ENCODE measurements at places on chromosomes 11 and 22.

DNA sequence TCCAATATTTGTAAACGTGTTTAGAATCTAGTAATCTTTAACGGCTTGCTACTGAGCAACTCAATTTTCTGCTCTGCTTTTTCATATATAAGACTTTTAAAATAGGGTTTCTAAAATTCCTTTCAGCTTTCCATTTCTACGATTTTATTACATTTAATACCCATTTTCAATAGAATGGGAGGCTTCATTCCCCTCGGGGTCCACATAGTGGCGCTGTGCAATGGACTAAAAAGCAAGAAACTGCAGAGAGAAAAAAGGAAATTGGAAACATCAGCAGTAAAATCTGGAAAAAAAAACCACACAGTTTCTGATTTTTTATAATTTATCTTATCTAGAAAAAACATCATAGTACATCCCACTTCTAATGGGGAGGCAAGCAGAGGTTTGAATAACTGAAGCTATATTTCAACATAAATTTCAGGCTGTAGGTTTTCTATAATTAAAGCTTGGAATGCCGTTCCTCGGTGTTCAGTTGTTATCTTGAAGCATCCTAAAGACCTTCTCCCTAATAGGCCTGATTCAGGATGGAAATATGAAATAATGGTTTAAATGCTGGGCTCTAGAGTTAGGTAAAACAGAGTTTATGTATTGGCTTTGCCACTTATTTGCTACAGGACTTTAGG lies 18.7 kb upstream of the JHY start:
- no peak for DNase-seq

- DNase-seq = no peak
Measured at GRCh38 chr11:75802021-75802912, 12.7 kb upstream of the UVRAG start.

- no peak for DNase-seq
Measured at GRCh38 chr11:704228-704674, 1.8 kb upstream of the EPS8L2 start.

GRCh38 chr22:41446057-41446501 lies 522 bp downstream of the TOB2 start:
- no peak for DNase-seq

- DNase-seq = no peak
Measured at GRCh38 chr22:44661070-44661469, 40.9 kb upstream of the PRR5 start.

GRCh38 chr11:4459500-4459899 lies 10.4 kb downstream of the OR52K2 start:
- no peak for DNase-seq

- DNase-seq = no peak
Measured at GRCh38 chr22:19037282-19038163, 84.7 kb downstream of the DGCR2 start.

DNA sequence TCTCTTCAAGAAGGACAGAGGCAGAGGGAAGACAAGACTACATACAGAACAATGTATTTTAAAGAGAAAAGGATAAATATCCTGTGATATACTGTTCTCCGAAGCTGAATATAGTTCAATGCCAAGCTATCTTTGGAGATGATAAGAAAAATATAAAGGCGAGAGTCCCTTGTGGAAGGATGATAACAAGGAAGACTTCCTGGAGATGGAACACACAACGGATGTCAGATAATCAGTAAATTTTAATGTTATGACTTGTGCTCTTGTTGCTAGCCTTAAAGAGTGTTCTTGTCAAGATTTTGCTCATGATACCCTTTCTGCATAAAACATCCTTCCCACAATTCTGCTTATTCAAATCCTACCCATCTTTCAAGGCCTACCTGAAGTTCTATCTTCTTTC lies 6.8 kb upstream of the CTR9 start:
- no peak for DNase-seq

- no peak for DNase-seq
Measured at GRCh38 chr11:135075740-135076139, 663.7 kb upstream of the B3GAT1 start.

DNA sequence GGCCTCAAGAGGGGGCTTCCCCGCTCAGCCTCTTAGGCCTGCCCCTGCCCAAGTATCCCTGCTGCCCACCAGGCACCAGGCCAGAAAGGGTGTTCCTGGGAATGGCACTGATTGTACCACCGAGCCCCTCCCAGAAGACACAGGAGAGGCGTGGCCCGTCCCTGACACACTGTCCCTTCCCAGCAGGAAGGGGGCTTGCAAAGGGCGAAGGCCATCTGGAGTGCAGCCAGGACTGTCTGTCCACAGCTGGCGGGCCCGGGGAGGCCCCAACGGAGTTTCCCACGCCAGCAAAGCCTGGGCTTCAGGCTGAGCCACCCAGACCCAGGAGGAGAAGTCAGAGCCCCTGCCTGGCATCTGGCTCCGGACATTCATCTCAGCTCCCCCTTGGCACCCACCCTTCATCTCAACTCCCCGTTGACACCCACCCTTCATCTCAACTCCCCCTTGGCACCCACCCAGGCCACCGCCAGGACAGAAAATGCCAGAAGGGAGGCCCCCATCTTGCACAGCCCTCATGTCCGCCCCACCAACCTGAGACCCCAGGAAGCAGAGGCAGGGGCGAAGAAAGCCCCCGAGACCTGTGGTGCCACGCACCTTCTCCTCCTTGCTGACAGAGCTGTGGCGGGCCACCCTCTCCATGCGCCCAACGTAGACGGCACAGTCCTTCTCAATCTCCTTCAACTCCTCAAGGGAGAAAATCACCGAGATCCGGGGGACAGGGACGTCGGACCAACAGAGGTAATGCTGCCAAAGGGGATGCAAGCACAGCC lies 19.4 kb downstream of the TUBGCP6 start:
- no peak for DNase-seq

DNA sequence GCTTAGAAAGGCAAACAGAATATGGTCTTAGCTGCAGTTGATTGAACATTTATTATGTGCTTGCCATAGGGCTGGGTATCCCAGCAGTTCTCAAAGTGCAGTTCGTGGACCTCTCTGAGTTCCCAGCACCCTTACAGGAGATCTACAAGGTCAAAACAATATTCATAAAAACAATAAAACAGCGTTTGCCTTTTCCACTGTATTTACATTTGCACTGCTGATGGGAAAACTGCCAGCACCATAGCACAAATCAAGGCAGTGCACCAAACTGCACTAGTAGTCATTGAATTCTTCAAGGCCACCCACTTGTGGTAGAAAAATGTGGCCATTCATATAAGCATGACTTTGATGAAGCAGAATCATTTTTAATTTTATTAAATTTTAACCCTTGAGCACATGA lies 128.1 kb downstream of the CCDC34 start:
- DNase-seq = no peak

DNA sequence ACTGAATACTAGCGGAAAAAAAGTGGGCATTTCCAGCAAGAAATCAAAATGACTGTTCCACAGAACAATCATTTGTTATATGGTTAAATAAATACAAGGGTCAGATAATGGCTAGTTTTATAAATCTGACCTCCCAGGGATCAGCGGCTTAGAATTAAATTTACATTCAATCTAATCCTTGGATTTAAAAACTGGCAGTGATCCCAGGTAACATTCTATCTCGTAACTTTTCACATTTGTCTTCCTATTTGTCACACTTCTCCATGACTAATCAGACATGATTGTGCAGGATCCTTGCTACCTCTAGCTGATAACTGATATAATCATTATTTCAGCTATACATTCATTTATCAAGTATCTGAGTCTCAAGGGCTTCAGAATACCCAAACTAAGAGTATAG lies 2.9 kb upstream of the MMP3 start:
- DNase-seq = no peak

- DNase-seq = no peak
Measured at GRCh38 chr11:132347156-132348090, 977.0 kb downstream of the NTM start.

DNA sequence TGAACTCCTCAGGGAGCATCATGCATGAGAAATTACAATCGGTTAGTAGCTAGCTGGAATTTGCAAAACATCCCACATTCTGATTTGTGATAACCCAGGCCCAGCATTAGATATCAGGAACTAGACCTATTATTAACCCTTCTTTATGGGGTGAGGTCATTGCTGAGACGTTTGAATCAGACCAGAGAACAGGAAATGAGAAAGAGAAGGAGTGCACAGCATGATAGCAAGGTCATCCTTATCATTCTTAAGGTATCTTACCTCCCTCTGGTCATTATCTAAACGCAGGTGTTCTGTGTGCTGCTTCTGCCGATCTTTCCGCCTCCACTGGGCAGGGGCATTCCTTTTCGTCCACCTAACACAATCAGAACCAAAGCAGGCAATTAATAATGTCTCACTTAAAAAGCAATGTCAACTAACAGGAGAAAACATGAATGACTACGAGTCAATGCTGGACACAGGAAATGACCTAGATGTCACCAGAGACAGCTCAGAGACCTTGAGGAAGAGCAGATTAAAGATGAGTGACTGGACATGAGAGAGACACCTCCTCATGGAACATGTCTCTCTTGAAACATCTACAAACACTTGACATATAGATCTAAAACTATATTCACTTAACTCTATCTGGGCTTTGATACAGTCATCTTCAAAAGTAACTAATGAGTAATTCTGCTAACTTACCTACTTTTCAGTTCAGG lies 78.3 kb upstream of the SCUBE2 start:
- DNase-seq = no peak

GRCh38 chr22:45980268-45980570 lies 3.3 kb upstream of the WNT7B start:
- DNase-seq = no peak

DNA sequence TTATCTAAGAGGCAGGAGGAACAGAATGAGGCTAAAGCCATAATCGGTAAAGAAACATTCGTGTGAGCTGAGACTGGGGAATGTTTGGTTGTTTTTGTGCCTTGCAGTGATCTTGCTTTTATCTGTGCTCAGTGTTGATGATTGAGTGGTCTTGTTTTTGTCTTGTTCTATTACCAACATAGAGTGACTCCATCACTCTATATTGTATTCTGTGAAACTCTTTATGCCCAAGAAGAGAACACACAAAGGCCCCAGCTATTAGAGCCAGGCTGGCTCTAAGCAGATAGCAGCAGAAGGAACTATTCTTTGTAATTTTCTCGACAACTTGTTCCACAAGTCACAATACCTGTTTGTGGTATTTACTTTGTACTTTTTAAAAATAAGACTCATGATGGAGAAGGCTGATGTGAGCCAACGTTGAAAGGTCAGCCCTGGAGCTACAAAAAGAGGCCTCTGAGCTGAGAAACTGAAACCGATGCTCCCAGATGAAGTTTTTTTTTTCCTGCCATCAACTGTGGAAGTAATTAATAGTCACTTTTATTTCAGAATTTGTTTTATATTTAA lies 68.4 kb downstream of the LARGE1 start:
- DNase-seq = no peak

DNA sequence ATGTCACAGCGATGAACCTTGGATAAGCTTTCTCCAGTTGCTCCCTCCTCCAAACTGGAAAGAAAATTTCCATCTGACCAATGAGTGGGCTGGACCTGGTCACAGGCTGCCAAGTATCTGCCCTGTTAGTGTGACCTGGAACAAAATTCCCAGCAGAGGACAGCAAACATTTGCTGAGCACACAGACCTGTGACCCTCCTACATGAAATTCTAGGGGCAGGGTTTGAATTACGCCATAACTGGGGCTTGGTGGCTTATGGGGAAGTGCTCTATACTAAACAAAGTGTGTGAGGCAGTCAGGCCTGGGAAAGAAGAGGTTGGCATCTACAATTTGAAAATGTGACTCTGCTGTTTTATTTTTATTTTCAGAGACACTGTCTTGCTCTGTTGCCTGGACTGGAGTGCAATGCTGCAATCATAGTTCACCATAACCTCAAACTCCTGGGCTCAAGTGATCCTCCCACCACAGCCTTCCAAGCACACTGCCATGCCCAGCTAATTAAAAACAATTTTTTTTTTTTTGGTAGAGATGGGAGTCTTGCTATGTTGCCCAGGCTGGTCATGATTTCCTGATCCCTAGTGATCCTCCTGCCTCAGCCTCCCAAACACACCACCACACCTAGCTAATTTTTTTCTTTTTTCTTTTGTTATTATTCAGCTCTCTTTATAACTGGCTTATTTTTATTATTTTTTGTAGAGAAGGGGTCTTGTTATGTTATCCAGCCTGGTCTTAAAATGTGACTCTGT lies 13.6 kb upstream of the XBP1 start:
- no peak for DNase-seq

- no peak for DNase-seq
Measured at GRCh38 chr22:45534339-45535192, 31.9 kb downstream of the FBLN1 start.

- DNase-seq = no peak
Measured at GRCh38 chr22:41826021-41826420, 6.9 kb upstream of the SREBF2 start.

DNA sequence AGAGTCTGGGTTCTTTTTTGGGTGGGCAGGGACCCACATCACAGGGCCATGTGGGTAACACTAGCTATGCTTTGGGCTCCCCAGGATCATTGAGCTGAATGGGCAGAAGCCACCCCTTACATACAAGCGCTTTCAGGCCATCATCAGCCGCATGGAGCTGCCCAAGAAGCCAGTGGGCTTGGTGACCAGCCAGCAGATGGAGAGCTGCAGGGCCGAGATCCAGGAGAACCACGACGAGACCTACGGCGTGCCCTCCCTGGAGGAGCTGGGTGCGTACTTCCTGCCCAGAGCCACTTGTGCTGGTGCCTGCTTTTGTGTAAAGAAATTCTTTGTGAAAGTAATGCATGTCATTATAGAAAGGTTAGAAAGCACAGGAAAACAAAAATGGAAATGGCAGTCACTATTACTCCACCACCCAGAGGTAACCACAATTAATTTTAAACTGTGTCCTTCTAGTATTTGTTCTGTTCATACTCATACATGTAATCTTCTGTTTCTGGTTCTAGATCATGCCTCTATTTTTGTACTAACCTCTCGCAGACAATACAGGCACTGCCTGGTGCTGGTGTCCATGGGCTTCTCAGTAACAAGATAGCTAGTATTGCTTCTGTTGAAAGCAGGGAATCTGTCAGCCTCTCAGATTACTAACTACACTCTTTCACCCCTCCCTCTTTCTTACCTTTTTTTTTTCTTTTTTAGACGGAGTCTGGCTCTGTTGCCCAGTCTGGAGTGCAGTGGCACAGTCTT lies 13.7 kb downstream of the CRY2 start:
- no peak for DNase-seq

- no peak for DNase-seq
Measured at GRCh38 chr11:18144243-18144642, 11.9 kb downstream of the MRGPRX3 start.

GRCh38 chr11:14378171-14378570 lies 19.2 kb upstream of the RRAS2 start:
- no peak for DNase-seq

- no peak for DNase-seq
Measured at GRCh38 chr22:43442386-43443151, 30.8 kb downstream of the MPPED1 start.

- DNase-seq = no peak
Measured at GRCh38 chr22:41862530-41863266, 29.8 kb downstream of the SREBF2 start.
